ENCODE measurements at places on chromosomes 2 and 18.
A peak's percentile ranks its signal among the peaks of the same experiment; 100 is the strongest.

- DNase-seq, result no peak
These were observed 143.4 kb downstream of the CYRIA start for GRCh38 chr2:16522031-16522831.

DNA sequence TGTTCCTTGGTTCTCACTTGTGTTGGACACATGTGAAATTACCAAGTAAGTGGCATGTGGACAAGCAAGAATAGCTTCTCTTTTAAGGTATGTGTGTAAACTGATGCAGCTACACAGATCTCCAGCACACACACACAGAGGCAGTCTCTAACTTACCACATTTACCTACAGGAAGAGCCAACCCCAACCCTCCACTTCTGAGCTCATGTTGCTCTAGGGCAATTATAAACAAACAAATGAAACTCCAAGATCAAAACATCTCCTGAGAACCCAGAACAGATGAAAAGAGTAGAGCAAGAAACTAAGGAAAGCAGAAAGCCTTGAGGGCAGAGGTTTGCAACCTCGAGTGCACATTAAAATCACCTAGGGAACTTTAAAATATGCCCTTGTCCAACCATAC lies 16.0 kb upstream of the TMEM37 start:
- no peak for DNase-seq

- no peak for DNase-seq
These were observed 93.7 kb upstream of the RBBP8 start for GRCh38 chr18:22839340-22839821.

- no peak for DNase-seq
These were observed 2.5 kb downstream of the HTRA2 start for GRCh38 chr2:74532222-74532621.

DNA sequence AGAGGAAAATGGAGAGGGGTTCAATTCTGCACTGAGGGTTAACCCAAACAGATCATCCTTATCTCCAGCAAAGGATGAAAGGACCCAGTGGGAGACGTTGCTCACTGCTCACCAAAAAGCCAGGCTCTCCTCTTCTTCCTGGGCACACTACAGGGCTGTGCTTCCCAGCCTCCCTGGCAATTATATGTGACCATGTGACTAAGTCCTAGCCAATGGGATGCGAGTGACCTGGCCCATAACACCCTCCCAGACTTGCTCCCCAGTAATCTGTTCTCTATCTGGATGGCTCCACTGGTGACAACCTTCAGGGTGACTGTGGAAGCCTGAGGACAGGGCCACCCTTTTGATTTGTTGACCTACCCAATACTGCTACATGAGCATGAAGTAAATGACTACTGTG lies 10.9 kb upstream of the PRKCE start:
- no peak for DNase-seq

DNA sequence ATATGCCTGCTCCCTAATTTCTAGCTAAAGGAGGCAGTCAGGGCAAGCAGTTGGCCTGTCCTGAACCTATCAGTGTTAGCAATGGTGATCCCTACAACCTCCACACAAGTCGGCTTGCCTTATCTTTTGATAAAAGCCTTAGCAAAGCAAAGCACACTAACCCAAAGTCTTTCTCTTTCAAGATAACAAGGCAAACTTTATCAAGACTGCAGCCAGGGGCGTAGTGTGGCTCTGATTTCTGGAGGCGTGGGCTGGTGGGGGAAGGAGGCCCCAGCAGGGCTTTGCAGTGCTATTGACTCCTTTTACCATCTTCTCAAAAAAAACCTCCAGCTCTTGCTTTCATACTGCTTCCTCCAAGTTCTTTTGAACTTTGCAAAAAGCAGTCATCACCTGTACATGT lies 40.2 kb upstream of the LAMA1 start:
- DNase-seq, result no peak

DNA sequence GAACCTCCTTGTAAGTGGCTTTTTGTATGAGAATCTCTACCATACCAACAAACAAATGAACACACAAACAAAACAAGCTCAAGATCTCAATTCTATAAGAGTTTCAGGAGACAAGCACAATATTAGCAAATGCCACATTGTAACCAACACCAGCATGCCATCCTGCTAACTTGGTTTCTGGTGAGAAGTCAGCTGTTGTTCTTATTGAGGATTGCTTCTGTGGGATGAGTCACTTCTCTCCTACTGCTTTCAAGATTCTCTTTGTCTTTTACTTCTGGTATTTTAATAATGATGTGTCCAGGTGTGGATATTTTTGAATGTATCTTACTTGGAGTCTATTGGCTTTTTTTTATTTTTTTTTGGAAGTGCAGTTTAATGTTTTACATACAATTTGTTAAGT lies 131.7 kb downstream of the BCL2L11 start:
- no peak for DNase-seq

GRCh38 chr2:6893876-6894482 lies 16.4 kb downstream of the RSAD2 start:
- no peak for DNase-seq

- DNase-seq, result no peak
These were observed 325.6 kb downstream of the HRH4 start for GRCh38 chr18:24786027-24786426.

GRCh38 chr2:150465703-150466569 lies 21.5 kb downstream of the RND3 start:
- DNase-seq, result no peak

DNA sequence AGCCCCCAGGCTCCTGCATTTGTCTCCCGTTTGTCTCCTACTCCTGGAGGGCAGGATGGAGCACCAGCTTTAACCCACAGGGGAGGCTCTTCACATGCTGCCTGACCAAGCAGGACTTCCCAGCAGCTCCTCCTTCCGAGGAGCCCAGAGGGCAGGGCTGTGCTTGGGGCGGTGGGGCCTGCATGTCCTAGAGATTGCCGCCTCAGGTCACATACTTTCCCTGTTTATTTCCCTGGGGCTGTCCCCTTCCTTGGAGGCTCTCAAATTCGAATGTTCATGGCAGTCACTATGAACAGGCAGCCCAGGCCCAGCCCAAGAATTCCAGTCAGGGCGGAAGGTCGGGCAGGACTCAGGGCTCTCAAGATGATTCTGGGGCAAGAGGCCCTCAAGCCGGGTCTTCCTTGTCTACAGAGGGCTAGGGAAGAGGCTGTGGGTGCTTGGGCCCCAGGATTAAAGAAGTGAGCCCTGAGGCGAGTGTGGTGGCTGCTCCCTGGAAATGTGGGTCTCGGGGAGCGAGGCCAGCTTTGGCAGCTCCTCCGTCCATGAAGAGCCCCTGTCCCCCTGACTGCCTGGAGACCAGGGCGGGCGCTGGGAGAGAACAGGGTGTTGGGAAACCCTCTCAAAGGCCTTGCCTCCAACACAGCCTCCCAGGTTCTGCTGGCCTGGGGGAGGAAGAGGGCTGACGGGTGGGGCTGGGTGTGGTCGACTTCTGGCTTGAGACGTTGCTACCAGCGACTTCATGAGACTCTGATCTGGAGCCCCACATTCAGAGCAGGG lies 48.9 kb upstream of the HPCAL1 start:
- DNase-seq, result no peak

DNA sequence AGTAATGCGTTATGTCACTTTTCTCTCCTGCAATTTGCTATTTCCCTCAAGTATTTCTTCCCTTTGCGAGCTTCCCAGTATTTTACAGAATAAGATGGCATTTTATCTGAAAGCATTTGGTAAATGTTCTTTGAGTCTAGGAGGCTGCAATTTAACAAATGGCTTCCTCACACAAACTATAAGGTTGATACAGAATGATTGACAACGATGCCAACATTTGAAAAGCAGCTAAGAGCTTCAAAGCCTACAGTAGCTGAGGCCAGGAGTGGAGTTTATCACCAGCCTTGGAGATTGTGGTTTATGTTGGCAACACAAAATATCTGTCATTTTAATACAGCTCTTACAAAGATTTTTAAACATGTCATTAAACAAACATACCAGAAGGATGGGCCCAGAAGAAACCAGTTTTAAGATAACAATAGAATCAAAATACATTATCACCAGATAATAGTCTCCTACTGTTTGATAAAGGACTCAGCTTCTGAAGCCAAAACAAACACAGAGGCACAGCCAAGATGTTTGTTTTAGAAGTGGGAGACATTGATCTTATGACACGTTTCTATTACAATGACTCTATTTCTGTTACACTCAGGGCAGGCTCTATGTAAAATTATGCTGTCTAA lies 711.4 kb upstream of the ACVR2A start:
- no peak for DNase-seq

DNA sequence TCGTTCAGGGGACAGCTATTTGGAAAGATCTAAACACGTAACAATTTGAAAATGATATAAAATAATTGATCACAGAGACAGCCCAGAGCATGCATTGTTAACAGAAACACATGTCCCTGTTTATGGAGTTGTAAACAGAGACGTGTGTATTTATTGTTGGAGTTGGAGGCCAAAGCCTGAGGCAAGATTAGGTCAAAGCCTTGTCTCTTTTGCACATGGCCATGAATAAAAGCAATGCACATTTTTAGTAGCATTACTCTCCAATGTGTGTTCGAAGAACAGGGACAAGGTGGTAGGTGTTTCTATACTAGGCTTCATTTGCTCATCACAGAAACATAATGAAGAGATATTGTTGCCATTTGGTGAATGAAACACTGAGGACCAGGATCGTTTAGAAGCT lies 841.5 kb upstream of the FANCL start:
- DNase-seq, result no peak

- DNase-seq, result peak; percentile 62
These were observed 570 bp downstream of the SCRN3 start for GRCh38 chr2:174395969-174396630.

DNA sequence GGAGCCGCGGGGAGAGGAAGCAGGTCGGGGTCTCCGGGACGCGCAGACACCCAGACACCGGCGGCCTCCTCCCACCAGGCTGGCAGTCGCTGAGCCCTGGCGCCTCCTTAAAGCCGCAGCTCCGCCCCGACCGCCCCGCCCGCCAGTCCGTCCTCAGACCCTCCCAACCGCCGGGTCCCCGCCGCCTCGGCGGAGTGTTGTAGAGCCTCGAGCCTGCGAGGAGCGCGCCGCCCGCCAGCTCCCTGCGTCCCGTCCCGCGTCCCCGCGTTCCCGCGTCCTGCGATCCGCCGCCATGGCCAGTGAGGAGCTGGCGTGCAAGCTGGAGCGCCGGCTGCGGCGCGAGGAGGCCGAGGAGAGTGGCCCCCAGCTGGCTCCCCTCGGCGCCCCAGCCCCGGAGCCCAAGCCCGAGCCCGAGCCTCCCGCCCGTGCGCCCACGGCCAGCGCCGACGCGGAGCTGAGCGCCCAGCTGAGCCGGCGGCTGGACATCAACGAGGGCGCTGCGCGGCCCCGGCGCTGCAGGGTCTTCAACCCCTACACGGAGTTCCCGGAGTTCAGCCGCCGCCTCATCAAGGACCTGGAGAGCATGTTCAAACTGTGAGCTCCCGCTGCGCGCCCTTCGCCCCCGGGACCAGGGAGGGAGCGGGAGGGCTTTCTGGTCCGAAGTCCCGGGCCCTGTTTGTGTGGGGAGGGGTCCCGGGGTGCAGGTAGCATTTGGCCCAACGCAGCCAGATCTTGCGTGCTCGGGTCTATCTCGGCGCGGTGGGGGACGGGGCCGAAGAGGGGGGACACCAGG lies at the start of gene EFHD1:
Gene EFHD1 (plus strand): TSS at position 192 of the 793 bp plus-strand sequence. CDS start 101 bp downstream, at position 293.
- no peak for DNase-seq

DNA sequence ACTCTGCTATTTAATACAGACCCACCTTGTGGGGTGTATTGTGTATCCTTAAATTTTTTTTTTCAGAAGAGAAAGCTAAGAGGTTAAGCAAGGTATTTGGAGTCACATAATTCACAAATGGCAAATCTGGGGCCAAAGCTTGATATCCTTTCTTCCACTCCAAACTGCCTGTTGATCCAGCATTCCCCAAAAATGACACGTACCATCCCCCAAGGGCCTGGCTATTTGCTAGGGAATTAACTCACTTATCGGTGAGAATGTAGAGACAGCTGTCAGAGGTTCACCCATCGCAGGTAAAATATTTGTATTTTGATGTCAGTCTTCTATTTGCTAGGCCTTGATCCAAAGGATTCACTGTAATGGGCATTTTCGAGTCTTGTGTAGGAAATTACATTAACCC lies 103.6 kb upstream of the FZD7 start:
- DNase-seq, result no peak

Measured in NCI-H2107 (cell line).